ENCODE measurements at places on chromosomes 7 and 10.

GRCh38 chr10:60384011-60384410 is 5.7 kb downstream of the ANK3 start:
- DNase-seq, result no peak

- no peak for DNase-seq
Measured at GRCh38 chr7:38016567-38016966, 96.1 kb downstream of the EPDR1 start.

DNA sequence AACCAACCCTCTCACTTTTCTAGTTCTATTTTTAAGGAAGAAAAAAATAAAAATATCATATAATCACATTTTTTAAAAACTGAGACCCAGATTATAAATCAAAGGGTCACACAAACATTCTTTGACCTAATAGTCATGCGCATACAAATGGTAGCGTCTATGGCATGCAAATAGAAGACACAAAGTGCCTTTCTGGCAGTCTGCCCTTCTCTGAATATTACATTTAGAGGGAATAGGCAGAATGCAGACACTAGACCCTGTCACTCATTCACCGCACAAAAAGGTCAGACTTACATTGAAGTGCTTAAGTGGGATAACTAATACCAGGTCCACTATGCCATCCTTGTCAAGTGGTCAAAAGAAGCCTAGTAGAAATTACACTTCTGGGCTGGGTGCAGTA is 26.5 kb upstream of the FHIP2A start:
- DNase-seq, result no peak

- no peak for DNase-seq
Measured at GRCh38 chr7:109616551-109617069, 1046.9 kb downstream of the DNAJB9 start.

- DNase-seq, result no peak
Measured at GRCh38 chr7:15686295-15686956, at the start of gene MEOX2. MEOX2 (minus strand) TSS chr7:15686683; CDS start chr7:15686402, 281 bp downstream.

- DNase-seq, result no peak
Measured at GRCh38 chr7:45700556-45700955, 126.4 kb downstream of the ADCY1 start.

- no peak for DNase-seq
Measured at GRCh38 chr7:133024596-133024995, 57.3 kb downstream of the CHCHD3 start.

DNA sequence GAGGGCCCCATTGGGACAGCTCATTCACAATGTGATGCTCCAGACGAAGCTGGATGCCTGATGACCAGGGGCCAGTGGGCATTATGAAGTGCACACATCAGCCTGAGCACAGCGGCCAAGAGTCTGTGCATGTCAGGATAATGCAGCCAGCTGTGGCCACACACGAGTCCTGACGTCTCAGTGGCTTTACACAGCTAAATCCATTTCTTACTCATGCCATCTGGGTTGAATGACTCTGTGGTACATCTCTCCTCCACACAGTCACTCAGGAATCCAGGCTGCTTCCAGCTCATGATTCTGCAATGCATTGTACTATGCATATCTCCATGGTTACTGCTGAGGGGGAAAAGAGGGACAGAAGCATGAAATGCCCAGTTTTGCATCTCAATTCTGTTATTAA is 123.6 kb downstream of the PRLHR start:
- no peak for DNase-seq

DNA sequence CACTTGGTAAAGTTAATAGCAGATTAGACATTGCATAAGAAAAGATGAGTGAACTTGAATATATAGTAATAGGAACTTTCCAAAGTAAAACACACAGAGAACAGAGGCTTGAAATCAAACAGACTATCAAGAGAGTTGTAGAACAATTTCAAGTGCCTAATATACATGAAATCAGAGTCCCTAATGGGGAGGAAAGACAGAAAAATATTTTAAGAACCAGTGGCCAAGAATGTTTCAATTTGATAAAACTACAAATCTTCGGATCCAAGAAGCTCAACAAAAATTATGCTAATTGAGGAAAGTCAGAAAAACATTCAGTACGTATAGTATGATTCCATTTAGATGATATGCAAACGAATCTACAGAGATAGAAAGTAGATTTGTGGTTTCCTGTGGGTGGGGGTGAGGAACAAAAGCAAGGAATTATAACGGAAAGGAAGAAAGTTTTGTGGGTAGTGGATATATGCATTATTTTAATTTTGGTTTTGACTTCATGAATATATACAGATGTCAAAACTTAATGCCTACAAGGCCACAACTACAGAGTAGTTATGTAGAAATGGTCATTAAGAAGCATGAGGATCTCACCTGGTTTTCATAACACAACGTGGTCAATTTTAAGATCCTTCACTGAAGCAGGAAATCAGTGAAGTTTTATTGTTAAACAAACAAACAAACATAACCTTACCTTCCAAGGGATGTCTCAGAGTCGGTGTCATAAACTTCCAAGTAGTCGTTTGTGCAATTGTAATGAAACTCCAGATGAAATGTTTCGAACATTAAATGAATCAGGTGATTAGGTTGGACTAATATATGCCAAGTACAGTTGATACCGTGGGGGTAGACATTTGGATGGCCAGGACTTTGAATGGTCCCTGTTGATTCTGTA is 62.0 kb downstream of the CUBN start:
- no peak for DNase-seq

- no peak for DNase-seq
Measured at GRCh38 chr10:134247-135131, 766 bp upstream of the ZMYND11 start.

- no peak for DNase-seq
Measured at GRCh38 chr7:157010588-157011332, at the start of gene MNX1. MNX1 (minus strand) TSS chr7:157010663; CDS start chr7:157010350, 313 bp downstream.

DNA sequence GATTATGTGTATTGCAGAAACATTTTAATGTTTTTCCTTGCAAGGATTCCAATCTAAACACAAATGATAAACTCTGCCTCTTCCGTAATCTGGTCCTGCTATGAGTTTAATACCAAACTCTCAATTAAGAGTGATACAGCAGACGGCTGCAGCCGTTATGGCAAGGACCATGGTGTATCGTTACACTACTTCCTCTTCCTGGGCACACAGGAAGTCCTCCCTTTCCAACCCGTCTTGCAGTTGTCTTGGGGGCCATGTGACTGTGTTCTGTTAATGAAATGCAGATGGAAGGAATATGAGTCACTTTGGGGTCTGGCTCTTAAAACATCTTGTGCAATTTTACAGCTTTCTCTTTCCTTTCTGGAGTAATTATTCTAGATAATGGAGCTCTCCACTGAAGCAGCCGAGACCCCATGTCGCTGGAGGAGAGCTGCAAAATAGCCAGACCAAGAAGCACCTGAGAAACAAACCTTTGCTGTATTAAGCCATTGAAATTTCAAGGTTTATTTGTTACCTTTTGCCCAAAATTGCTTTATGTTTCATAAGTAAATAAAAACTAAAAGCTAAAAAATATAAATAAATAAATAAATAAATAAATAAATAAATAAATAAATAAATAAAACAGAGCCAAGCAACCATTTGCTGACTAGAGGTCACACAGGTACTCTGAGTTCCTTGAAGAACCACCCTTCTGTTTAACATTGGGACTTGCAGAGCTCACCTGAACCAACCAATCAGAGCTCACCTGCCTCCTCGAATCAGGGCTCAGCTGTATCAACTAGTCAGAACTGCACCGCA is 74.7 kb downstream of the FRMPD2 start:
- no peak for DNase-seq

GRCh38 chr10:43237631-43238446 is 29.0 kb downstream of the RASGEF1A start:
- DNase-seq, result no peak

GRCh38 chr10:75403939-75404814 is 2.6 kb upstream of the ZNF503 start:
- no peak for DNase-seq

DNA sequence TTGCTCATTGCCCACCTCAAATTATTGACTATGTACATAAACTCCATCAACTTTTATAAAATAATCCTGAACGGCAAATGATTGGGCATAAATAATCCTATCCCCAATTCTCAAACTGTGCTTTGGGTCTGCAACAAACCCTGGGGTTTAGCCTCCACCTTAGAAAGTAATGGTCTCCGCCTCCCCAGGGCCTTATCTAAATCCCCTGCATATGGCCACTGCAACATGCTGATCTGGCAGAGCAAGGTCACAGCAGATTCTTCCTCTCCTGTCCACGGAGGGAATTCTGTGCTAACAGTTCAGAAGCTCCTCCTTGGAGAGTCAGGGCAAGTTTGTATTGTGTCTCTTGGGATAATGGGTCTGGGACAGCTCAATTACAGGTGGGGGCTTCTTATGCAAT is 18.4 kb downstream of the FXYD4 start:
- no peak for DNase-seq

- peak; percentile 43 for DNase-seq
Measured at GRCh38 chr10:14648005-14648765, 126.5 kb downstream of the FAM107B start.

DNA sequence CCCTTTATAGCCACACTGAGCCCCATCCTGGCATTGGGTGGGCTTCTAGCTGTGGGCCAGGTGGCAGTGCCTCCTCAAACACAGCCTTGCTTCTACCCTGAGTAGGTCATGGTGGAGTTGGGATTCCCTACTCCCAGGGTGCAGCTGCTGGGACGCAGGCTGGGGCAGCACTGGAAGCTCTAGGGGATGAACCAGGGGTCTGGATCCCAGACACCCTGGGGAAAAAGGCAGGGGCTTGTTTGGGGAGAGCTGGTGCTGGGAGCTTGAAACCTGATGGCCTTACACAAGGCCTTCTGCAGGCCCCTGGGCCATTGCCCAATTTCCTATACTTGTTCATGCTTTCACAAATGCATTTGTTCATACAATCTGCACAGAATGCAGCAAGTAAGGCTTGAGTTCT is 103.7 kb upstream of the CTBP2 start:
- DNase-seq, result no peak

DNA sequence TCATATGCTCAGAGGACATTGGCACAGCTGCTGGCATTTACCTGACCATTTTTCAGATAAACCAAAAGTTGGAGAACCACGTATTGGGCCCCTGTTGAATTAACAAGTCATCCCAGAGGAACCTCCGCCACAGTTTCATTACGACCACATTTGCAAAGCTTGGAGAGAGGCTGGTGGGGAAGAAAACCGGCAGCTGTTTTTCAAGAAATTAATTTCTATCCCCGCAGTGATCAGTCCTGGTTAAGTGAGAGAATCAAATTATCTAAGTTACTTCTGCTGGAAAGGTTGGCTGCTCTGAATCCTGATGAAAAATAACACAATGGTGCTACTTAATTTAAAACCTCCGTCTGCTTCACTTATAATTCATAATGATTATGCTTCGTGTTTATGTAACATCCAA is 737.1 kb upstream of the AUTS2 start:
- DNase-seq, result no peak

GRCh38 chr10:32957341-32958084 is 517 bp downstream of the ITGB1 start:
- DNase-seq, result no peak

GRCh38 chr7:67571026-67571545 is 574.5 kb downstream of the TYW1 start:
- no peak for DNase-seq

DNA sequence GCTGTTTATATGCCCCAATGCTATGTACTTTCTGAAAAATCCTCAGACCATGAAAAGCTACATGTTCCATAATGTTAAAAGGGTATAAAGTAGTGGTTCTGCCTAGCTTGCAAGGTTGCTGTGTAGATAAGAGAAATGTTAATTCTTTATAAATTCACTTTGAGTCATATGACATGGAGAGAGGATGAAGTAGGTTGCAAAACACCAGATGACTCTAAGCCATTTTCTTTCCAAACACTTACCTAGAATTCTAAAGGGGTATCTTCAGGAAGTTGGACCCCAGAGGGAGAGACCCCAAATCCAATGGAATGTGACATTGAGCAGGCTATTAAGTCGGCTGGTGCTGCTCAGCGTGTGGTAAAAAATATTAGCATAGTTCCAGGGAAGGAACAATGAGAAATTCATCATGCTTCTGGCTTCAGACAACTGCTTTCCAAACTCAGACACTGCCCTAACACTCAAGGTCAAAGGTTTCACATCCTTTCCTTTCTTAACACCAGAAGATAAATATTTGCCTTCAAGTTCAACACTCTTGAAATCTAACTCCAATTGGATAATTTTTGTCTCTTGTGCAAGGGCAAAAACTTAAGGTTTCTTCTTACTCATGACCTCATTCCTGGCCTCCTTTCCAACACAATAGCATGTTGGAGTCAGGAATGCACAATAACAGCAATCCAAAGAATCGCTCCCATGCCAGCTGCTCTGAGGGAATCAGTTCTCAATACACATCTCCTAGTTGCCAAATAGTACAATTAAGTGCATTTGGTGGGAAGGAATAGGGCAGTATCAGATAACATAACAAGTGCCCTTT is 100.7 kb upstream of the AFAP1L2 start:
- no peak for DNase-seq

DNA sequence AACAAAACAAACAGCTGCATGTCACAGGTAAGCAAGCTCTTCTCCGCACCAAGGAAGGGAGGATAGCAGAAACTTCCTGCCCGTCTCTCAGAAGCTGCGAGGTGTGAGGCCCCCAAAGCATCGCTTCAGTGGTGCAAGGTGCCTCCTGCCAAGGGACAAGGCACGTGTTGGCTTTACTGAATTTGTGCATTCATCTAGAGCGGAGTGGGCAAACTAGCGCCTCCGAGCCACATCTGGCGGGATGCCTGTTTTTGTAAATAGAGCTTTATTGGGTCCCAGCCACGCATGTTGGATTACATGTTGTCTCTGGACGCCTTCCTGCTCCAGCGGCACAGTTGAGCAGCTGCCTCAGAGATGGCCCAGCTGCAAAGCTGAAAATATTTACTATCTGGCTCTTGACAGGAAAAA is 27.7 kb downstream of the PHYH start:
- no peak for DNase-seq

DNA sequence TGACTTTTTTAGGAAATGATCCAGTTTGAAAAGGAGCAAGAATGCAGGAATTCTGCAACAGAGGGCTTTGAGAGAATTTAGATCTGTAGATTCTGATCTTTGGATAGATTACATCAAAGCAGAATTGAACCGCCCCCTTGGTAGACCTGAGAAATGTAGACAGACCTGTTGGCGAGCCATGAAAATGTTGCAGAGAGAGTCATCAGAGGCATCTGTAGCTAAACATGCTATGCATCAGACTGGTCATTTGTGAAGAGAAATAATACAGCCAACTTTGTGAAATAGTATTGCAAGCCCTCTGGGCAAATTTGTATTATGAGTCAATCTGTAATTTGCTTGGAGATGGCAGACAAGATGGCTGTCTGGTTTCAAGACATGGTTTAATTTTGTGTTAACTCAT is 4.3 kb upstream of the C1GALT1 start:
- no peak for DNase-seq

- no peak for DNase-seq
Measured at GRCh38 chr7:149552799-149553198, 55.2 kb upstream of the ZNF746 start.

Measured in stimulated activated CD8-positive, alpha-beta memory T cell treated with anti-CD3 and anti-CD28 coated beads, Interleukin-15, amount 100 ng/mL, for 1 hour (primary cell).